DMS153 (cell line): ENCODE measurements at places on chromosomes 4 and X.
A peak's percentile ranks its signal among the peaks of the same experiment; 100 is the strongest.

DNA sequence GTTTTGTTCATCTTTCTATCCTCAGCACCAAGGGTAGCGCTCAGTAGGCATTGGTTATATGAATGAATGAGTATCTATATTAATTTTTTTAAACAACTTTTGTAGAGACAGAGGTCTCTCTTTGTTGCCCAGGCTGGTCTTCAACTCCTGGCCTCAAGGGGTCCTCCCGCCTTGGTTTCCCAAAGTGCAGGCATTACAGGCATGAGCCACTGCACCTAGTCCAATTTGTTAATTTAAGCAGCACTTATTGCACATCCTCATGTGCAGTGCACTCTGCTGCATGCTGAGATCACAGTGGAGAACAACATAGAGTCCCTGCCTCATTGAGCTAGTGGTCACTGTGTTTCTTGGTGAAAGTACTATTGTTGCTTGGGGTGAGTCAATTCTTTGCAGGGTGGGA, 94.4 kb downstream of the NHSL2 start:
- no peak for DNase-seq

GRCh38 chr4:151067316-151067970, 32.0 kb upstream of the RPS3A start:
- no peak for DNase-seq

DNA sequence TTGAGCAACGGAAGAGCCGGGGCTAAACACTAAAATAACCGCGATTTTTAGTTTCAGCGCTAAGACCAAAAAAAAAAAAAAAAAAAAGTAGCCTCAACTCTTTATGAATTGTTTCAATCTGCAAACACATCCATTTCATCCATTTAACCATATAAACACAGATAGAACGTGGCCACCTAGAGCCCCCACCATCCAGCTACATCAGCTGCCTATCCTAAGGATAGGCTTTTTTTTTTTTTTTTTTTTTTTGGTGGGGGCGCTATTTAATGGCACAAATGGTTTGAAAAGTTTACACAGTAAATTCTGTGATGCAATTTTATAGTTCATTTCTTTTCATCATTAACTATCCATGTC, 492 bp upstream of the HDAC8 start:
- DNase-seq: no peak

DNA sequence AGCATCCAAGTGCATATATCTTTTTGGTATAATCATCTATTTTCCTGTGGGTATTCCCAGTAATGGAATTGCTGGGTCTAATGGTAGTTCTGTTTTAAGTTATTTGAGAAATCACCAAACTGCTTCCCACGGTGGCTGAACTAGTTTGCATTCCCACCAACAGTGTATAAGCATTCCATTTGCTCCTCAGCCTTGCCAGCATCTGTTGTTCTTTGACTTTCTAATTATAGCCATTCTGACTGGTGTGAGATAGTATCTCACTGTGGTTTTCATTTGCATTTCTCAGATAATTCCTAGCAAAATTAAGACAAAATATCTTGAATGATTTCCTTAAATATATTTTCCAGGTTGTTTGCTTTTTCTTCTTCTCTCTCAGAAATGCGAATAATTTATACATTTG, 341.1 kb downstream of the GBA3 start:
- no peak for DNase-seq

- no peak for DNase-seq
Observed at GRCh38 chr4:24174602-24175001, 284.8 kb upstream of the PPARGC1A start.

- DNase-seq: no peak
Observed at GRCh38 chr4:148618856-148619255, 176.6 kb upstream of the NR3C2 start.

DNA sequence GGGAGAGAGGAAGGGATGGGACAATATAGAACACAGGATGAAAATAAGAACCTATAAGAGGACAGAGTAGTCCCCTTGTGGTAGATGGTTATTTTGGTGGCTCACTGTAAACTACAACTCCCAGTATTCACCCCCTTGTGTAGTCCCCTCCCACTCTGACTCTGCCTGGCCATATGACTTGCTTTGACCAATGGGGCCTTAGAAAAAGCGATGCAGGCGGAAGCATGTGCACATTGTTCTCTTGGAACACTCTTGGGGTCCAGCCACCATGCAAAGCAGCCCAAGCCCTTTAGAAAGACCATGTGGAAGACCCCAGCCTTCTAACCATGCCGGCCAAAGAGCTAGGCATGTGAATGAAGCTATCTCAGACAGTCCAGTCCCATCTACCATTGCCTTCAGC, 415.0 kb downstream of the BCOR start:
- no peak for DNase-seq

DNA sequence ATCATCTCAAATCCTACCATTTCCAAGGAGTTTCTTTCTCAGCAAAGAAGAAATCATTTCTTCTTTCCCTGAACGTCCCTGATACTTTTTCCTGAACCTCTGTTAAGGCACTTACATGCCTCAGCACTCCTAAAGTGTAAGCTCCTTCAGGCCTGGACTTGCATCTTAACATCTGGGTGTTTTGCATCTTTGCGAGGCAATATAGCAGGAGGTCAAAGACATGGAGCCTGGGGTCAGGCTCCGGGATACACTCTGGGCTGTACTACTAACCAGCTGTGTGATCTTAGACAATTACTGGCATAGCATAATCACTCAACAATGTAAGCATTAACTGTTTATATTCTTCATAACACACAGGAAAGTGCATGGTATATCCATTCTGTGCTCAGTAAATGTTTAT, 275.5 kb upstream of the BOD1L1 start:
- no peak for DNase-seq

- no peak for DNase-seq
Observed at GRCh38 chrX:153667281-153667955, 6.2 kb downstream of the PNCK start.

GRCh38 chr4:101201421-101201820, 145.9 kb downstream of the PPP3CA start:
- peak; percentile 72 for DNase-seq

DNA sequence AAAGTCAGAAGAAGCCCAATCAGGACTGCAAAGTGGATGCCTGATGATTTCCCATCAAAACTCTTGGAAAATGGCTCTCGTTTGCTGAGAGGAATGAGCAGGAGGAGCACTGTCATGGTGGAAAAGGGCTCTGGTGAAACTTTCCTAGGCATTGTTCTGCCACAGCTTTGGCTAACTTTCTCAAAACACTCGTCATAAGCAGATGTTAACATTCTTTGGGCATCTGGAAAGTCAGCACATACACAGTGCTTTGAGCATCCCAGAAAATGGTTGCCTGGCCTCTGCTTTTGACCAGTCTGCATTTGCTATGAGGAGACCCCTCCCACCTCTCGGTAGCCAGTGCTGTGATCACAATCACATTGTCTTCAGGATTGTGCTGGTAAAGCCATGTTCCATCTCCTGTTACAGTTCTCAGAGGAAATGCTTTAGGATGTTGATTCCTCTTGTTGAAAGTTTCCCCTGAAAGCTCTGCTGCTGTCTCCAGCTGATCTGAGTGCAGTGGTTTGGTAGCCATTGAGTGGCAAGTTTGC, 25.2 kb upstream of the TBC1D14 start:
- no peak for DNase-seq
